LoVo (cell line): ENCODE measurements at places on chromosomes 5 and 9.
A peak's percentile ranks its signal among the peaks of the same experiment; 100 is the strongest.

GRCh38 chr5:154025951-154026350 lies 12.8 kb downstream of the FAM114A2 start:
- no peak for DNase-seq

- DNase-seq, result no peak
Measured at GRCh38 chr5:39519079-39519478, 94.3 kb upstream of the DAB2 start.

GRCh38 chr9:21591221-21592062 lies 109.3 kb upstream of the IFNE start:
- DNase-seq, result peak; percentile 95

DNA sequence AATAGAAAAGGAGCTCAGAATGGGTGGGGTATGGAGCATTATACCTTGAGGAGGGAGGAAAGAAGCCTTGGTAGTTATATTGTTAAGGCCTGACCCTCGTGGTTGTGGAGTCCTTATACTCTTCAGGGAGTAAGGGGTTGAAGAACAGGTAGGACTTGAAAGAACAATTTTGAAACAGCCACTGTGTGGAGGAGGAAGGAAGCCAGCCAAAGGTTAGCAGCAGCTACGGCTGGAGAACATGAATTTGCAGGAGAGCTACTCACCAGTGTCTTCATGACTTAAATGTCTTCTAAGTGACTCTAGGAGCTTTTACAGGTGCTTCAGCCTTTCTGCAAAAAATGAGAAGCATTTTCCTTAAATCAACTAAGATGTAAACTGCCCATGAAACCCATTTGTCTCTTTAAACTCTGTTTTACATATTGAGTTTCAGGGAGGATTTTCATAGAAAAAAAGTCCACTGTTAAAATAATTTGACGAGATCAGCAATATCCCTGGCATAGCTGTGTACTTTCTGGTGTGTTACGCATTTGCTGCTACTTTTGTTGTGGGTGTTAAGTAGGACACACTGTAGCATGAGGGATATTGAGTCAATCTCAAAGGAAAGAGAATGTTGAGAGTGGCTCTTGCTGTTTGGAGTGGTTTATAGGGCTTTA lies 110.6 kb upstream of the ELL2 start:
- no peak for DNase-seq

- no peak for DNase-seq
Measured at GRCh38 chr9:15305470-15305869, 1.5 kb downstream of the TTC39B start.

DNA sequence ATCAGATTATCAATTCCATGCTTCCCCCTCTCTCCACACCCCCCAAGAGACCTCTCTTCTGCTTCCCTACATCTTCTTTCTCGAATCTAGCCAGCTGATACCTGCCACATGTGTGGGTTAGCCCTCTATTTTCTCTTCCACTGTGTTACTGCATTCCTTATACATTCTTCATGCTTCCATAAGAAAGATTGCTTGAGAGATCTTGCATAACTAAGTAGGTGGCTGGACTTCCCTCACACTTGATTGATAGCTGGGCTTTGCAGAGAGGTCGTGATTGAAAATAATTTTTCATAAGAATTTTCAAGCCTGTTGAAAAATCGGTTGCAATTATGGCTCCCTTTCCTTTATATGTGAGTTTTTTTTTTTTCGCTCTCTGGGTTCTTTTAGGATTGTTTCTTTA lies 33.0 kb upstream of the PANK3 start:
- DNase-seq, result no peak

DNA sequence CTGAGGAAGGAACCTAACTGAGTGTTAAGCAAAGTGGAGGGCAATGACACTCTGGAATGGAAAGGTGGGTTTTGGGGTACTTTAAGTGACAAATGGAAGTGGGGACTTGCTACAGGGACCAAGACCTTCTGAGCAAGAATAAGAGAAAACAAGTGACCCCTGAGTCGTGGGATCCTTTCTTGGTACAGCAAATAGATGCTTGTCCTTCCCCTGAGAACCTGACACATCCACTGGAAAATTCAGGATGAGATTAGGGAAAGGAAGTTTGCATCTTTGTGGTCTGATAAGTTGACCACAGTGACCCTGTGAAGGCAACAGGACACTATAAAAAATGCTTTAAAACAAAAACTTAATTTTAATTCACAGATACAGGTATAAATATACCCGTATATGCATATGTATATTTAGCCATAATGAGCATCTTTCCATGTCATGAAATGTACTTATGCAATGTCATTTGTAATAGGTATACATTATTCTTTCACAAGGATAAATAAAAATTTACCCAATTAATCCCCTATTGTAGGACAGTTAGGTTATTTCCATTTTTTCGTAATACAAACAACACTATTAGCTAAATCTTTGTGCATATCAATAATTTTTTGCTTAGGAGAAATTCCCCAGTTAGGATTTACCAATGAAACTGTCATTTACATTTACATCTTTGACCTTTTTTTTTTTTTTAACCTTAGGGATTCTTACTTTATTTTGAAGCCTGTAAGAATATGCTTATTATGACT lies 2.0 kb upstream of the IRF1 start:
- DNase-seq, result no peak

DNA sequence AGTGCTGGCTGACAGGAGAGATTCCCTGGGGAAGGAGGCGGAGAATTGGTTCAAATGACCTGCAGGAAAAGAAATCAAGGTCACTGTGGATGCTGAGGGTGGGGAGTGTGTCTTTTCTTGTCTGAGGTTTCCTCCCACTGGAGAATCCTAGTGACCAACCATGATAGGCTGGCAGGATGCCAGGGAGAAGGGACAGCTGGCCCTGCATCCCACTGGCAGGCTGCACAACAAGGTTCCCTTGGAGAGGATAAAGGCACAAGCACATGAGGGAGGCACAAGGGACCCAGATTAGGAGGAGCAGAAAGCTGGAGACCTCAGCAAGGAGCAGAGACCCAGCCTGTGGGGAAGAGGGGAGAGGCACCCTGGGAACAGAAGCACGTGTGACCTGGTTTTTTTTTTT lies 11.4 kb upstream of the ZDHHC12 start:
- DNase-seq, result no peak

GRCh38 chr9:16002816-16003215 lies 450.0 kb downstream of the CCDC171 start:
- DNase-seq, result no peak

GRCh38 chr9:83327323-83327722 lies 210.9 kb downstream of the FRMD3 start:
- no peak for DNase-seq

- peak; percentile 70 for DNase-seq
Measured at GRCh38 chr5:133245191-133246052, 193.6 kb downstream of the HSPA4 start.

DNA sequence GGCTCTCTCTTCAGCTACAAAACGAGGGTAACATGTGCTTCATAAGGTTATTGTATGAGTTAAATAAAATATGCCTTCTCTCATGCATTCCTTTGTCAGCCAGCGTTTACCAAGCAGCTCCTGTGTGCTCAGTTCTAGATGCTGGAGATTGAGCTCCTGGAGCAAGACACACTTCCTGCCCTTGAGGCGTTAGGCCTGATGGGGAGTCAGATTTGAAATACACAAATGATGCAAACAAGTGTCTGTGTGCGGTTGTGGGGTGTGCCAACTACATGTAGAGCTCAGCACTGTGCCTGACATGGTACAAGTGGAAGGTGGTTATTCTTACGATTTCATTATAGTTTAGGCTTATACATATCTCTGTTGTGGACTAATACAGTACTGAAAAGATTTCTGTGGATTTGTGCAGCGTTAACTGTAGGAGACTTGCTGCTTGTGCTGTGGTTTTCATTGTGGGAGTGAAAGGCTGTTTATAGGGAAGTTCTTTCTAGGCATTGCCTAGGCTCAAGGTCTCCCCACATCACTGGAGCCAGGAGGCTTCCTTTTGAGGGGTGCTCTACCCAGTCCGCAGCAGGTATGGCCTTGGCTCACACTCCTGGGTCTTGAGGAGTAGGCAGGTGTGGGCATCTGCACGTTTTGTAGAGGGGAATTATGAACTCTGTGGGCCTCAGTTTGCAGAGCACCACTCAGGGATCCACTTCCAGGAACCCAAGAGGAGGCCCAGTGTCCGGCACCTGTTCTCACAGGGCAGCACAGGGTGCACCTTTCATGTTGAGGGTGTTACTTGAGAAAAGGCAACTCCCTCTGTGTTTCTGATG lies 39.8 kb upstream of the ANGPTL2 start:
- DNase-seq, result no peak

GRCh38 chr5:142694092-142694856 lies 8.4 kb upstream of the FGF1 start:
- no peak for DNase-seq

DNA sequence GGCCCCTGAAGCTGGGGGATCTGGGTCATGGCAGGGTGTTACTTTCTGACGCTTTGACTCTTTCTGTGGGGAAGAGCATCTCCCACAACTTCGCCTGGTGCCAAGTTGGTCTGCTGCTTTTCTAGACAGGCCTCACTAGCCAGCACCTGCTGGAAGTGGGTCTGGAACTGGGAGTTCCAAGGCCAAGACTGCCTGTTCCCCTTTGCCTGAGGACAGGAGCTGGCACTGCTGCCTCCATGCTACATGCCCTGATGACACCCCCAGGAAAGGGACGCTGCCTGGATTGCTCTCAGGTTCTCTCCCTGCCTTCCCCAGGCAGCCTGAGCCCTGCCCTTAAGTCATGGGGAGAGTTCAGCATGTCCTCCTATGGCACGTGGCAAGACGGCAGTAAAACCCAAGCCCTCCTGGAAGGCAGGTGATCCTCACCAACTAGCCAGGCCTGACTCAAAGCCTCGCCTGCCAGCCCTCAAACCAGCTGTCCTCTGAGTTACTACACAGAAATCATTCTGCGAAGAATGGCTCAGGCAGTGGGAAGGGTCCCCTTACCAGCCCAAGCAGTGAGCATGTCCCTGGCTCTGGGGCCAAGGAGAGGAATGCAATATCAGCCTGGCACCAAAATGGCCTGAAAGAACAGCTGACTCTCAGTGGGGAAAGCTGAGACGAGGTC lies 35.8 kb downstream of the SEC61B start:
- DNase-seq, result no peak

GRCh38 chr9:37083654-37084053 lies 36.7 kb upstream of the ZCCHC7 start:
- no peak for DNase-seq

- peak; percentile 68 for DNase-seq
Measured at GRCh38 chr5:42985129-42986037, 54.7 kb downstream of the ANXA2R start.

GRCh38 chr9:122379340-122379739 lies 8.5 kb downstream of the PTGS1 start:
- no peak for DNase-seq

DNA sequence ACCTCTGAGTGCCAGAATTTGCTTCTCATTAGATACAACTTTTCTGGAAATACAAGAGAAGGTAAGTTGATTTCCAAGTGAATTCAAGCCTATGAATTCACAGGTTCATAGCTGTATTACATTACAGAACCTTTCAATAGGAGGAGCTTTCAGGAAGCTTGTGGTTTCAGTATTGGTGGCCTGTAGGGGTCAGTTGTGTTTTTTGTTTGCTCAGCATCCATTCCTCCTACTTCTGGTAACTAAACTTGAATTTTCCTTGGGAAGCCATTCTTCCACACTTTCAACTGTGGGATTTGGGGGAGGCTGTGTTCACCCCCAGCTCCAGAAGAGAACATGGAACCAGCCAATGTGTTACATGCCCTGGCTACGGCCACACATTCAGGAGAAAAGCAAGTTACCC lies 5.6 kb upstream of the CYSTM1 start:
- DNase-seq, result no peak

DNA sequence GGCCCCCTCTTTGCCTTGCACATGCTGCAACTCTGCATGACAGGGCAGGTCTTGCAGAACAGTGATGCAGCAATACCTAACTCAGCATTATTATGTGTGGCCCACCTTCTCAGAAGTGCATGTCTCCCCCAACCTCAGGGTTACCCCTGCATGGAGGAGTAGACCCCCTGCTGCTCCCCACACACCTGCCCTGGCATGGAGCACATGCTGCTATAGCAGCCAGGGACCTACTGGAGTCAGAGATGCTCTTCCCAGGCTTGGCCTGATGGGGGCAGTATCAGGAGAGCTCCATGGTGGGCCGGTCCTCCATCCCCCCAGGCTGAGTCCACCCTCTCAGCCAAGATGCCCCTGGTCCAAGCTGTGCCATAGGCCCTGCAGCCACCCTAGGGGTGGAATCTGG lies 13.2 kb upstream of the BOD1 start:
- DNase-seq, result no peak

- DNase-seq, result no peak
Measured at GRCh38 chr5:5558102-5558501, 135.6 kb downstream of the ICE1 start.

GRCh38 chr9:121282277-121283079 lies 14.5 kb downstream of the GSN start:
- DNase-seq, result no peak
